ENCODE measurements at places on chromosomes 12 and 14.

DNA sequence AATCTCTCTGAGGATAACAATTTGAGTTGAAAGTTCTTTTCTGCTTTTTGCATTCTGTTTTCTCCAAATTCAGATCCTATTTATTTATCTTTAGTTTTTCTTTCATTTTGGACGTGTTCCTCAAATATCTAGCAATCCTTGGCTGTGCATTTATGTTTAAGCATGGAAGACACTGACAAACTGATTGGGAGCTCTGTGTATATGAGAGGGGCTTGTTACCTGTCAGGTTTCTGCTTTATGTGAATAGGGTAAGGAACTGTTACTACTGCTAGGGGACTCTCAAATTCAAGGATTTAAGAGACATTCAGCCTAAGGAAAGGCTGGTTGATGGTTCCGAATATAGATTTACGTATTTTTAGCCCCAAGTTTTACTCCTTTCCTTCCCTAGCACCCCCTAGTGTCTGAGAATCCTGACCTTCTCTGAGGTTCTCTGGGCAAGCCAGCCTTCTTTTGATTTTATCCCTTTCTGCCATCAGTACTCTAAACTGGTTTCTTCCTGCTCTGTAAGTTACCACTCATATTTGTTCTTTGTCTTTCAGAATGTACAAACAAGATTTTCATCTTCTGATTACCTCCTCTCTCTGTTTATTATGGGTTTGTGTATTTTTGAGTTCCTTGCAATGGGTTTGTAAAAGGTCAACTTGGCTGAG is 30.5 kb downstream of the YLPM1 start:
- no peak for DNase-seq

DNA sequence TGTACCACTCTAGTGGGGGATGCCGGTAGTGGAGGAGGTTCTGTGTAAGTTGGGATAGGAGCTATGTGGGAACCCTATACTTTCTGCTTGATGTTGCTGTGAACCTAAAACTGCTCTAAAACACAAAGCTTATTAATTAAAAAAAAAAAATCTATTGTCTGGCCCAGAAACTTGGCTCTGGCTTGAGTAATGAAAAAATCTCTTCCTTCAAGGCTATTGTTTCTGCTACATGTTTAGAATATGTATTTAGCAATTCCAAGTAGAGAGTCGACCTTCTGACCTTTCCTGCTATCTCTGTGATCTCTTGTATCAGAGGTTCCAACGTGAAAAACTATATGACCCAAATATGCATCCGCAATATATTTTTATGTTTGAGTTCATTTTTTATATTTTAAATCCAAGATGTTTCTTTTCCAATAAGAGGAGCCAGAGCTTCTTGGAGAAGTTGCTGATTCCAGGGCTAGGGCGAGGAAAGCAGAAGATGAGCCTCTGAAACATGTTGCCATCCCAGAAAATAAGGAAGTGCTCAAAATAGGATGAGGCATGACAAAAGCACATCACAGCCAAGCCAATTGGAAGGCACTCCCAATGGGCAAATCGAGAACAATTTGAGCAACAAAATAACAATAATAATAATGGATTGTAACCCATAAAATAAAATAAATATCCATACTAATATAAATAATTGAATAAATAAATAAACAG is 184.6 kb upstream of the TMEM260 start:
- DNase-seq: no peak

DNA sequence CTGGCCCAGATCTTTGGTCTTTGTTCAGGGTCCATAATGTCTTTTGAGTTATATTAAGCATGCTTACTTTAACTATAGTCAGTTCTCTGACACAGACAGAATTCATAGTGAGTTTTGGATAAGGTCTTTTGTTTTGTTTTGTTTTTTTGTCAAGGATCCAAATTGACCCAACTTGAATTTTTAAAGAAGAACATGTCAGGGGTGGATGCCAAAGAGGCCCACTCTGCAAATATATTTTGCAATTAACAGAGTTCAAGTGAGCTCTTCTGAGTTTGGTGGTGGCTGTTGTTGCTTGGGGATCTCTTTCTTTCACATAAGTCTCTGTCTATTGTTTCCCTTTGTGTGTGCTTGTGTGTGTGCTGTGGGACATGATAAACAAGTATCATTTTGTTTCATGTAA is 34.4 kb upstream of the PMCH start:
- DNase-seq: no peak

GRCh38 chr12:111149299-111149698 is 219.6 kb downstream of the PHETA1 start:
- no peak for DNase-seq

- no peak for DNase-seq
Observed at GRCh38 chr12:113222730-113223531, 1.7 kb downstream of the TPCN1 start.

DNA sequence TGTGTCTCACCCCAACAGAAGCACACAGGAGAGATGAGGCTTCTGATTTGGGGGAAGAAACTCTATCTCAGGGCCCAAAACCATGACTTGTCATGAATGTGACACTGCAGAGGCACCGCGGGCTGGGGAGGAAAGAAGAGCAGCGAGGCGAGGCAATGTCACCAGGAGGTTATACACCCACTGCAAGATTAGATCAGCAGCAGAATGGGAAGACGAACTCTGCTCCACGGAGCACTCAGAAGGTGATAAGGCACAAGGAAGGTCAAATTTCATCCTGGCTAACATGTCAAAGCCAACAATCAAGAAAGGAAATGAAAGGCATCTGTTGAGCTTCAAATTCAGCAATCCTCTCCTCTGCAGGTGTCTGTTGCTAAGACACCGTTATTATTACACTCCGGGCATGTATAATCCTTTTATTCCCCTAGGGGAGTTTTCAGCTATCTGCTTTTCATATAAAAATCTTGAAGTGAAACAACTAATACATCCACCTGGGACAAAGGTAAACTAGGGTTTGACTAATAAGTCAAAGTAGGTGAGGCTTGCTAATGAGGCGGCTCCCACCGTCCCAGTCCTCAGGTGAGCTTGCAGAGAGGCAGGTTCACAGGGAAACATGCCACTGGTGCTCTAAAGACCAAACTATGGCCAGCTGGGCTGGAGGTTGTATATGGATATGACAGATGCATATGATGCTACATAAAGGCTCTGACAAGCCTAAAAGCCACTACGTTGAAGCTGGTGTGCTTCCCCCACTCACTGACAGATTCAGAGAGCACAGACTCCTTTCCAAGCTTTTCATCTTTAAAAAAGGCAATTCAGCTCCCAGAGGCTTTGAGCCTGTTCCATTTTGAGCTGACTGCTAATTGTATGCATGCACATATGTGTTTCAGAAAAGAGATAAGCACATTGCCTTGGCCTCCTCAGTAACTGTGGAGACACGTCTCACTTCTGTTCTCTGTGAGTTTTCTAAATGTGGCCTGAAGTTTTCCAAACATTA is 221.2 kb downstream of the NELL2 start:
- DNase-seq: peak; percentile 14

DNA sequence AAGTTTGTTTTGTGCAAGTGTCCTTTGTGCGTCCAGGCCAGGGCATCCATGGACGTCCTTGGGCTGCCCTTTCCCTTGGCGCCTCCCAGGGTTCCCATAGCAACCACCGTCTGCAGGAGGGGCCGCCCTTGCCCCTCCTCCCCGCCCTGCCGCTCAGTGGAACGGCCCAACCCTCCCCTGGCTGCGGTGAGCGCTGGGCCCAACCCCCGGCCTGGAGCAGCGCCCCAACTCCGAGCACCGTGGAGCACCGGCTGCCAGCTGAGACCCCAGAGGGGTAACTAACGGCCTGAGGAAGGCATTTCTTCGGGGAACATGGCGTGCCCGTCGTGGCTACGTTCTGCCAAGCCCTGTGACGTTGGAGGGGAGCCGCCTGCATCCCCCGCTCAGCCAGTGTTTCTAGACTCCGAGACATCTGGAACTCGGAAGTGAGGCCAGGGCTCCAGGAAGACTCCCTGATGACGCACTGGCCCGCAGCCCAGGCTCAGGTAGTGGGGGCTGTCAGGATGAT is 5.3 kb upstream of the ACACB start:
- DNase-seq: peak; percentile 47

All from germinal center (tissue), 1 donor.